Mucosa of gallbladder (tissue), 1 donor: ENCODE measurements at places on chromosomes 2 and 18.
A peak's percentile ranks its signal among the peaks of the same experiment; 100 is the strongest.

GRCh38 chr2:189662669-189663226, 1.5 kb downstream of the ASNSD1 start:
- DNase-seq = no peak

DNA sequence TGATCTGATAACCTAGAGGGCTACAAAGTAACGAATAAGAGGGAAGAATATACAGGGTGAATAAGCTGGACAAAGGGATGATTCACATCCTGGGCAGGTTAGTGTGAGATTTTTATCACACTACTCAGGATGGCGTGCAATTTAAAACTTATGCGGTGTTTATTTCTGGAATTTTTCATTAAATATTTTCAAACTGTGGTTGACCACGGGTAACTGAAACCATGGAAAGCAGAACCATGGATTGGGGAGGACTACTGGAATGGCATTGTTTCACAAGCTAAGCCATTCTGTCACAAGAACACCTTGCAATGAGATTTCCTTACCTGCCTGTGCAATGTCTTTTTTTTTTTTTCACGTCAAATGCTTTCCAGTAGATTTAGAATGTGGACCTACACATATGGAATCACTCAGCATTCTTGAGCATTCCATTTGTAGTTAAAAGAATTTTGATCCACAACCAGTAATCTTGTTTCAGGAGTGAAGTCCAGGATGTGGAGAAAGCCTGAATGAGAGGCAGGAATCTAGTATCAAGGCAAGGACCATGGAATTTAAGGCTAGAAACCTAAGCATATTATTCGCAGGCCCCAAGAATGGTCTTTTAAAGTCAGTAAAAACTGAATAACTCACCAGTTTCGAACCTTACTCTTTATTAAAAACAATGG, 8.0 kb upstream of the CDK15 start:
- no peak for DNase-seq

GRCh38 chr2:77513191-77513590, 9.0 kb downstream of the LRRTM4 start:
- DNase-seq = no peak

DNA sequence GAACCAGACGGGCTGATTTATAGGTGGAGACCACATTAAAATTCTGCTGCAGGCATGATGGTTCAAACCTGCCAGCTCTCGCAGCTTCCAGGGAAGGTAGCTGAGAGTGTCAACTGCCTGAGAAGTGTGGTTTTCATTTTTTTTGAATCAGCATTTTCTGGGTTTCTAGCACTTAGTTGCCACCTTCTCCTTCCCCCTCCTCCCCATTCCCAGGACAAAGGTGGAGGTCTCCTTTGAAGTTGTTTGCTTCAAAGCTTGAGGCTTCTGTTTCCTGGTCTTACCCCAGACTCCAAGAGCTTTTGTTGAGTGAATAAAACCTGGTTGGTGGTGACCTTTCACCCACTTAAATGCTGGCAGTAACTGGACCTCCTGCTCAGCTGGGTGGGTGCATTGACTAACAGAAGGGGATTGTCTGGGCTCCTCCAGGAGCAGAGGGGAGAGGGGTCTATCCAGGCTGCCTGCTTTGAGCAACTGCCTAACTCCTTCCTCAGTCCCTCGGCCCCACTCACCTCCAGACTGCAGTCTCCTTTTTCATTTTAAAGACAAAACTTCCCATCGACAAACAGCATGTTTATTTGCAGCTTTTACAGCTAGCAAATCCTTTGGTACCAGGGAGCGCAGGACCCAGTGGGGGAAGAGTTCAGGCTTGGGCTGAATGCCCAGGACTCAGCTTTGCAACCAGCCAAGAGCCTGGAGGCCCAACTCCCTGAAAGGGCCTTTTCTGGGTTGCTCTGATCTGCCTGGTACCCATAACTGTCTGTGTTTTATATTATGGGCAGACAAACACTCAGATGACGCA, 3.5 kb downstream of the RHOB start:
- DNase-seq = peak; percentile 73
